ELF-1 (cell line): ENCODE measurements at places on chromosomes 6 and 20.

- DNase-seq, result no peak
These were observed 592 bp downstream of the CUTA start for GRCh38 chr6:33417128-33417902.

DNA sequence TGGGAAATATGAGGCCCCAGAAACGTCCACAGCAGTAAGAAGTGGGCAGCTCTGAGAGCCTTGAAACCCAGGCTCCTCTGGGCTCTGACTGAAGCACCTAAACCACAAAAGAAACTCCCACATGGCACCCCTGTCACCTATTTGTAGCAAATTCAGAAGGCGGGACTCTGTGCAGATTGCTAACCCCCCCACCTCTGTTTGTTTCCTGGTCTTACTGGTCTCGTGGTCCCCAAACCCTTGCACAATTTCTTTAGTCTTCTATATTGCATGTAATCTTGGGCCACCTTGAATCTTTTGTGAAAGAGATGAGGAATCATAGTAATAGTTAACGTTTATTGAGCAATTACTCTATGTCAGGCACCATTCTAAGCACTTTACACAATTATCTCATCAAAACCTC lies 154.3 kb downstream of the PREX1 start:
- DNase-seq, result no peak

DNA sequence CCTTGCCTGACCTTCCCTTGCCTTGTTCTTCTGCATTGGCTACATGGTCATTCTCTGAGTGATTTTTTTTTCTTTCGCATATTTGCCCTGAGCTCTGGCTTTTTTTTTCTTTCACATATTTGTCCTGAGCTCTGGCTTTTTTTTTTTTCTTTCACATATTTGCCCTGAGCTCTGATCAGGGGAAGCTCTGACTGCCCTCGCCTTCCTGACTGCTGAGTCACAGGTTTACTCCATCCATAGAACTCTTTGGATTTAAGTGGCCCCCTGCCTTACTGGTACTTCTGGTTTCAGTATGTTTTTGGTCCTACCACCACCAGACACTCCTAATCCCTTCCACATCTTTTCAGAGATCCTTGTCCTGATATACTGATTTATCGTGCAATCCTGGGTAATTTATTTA lies 201.1 kb downstream of the OGFRL1 start:
- DNase-seq, result peak; percentile 77

DNA sequence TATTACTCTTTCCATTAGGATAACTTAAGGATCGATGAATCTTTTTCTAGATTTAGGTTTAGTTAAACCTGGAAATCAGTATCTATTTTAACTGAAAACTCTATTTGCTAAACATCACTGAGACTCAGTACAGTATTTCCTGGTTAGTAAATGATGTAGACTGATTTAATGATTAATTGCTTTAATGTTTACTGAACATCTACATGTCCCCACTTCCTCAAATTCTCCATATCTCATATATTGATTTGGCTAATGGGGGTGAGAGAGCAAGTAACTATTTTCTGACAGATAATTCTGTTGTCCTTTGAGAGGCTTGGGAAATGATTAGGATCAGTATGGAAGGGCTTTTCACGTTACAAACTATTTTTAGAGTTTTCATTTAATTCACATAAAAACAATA lies 10.3 kb downstream of the MKKS start:
- no peak for DNase-seq

DNA sequence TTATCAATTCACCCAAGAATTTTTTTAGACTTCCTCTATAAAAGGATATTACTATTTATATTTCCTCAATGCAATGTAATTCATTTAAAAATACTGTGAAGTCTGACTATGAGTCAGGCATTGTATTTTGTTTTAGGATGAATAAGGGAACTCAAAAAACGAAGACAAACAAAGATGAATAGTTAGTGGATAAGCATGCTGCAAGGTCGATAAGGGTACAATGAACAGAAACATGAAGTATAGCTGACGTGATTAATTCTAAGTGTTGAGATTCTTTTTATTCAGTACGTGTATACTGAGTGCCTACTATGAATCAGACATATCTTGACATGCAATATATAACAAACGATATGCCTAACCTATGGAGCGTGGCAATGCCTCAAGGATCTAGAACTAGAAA lies 105.4 kb downstream of the PDE10A start:
- no peak for DNase-seq

DNA sequence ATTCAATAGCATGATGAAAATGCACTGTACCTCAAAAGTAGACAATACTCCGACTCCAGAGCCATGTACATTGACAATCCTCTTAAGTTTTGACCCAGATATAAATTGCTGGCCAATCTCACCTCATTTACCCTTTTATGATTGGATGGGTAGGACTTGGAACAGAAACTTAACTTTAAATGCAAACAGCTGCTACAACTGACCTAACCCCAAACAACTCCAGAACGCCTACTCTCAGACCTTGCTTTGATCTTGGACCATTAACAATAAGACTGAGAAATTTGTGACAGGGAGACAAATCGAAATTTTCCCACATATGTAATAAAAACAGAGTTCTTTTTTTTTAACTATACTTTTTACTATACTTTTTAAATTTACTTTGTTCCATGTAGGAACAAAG lies 200.5 kb upstream of the MCHR2 start:
- no peak for DNase-seq

DNA sequence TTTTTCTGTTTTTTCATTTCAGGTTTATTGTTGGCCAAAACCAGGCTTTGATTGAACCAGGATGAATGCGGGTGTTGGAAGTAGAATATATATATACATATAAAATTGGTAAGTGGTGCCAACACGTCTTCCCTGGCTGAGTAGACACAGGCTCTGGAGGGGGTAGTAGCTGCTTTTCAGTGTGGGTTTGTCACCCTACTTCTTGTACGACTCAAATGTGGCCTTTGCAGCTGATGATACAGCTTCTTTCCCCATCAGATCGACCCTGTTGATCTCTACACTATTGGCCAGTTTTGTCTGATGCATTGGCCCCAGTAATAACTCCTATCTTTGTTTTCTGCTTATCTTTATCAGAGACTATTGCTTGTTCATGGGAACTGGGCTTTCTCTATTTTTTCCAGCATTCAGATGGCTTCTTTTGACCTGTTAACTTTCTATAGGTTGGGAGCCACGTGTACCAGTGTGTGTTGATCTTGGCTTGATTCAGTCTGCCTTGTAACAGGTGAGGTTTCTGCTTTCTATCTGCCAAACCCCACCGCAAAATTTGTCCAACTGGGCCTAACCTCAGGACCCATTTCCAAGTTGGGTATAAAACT lies 2.7 kb upstream of the ZNFX1 start:
- no peak for DNase-seq

GRCh38 chr6:84422380-84422968 lies 195.0 kb upstream of the CEP162 start:
- DNase-seq, result peak; percentile 88

GRCh38 chr20:53070706-53071392 lies 98.7 kb downstream of the TSHZ2 start:
- DNase-seq, result no peak

DNA sequence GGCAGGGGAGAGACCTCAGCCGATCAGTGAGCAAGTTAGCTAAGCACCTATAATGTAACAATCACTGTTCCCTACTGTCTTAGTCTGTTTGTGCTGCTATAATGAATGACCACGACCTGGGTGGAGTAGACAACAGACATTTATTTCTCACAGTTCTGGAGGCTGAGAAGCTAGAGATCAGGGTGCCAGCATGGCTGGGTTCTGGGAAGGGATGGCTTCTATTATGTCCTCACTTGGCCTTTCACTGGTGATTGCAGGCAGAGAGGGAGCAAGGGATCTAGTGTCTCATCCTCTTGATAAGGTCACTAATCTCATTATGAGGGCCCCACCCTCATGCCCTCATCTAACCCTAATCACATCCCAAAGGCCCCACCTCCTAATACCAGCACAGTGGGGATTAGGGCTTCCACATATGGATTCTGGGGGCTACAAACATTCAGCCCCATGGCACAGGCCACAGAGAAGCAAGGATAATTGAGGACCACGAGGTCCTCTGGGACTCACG lies 162.5 kb downstream of the CD83 start:
- DNase-seq, result no peak

DNA sequence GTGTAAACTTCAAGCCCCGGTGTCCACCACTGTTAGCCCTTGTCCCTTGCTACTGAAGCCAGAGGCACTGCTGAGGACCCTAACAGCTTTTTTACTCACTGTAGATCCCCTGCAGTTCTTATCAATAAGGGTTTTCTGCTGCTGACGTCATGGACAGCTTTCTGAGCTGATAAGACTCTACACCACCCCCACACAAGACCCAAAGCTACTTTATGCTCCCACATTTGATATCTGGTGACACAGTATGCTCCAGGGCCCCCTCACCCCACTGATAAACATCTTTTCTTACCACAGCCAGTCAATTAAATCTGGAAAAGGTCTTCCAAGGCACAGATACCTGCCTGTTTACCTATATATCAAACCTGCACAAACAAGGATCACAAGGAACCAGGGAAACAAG lies 65.3 kb downstream of the NUS1 start:
- no peak for DNase-seq

GRCh38 chr6:82783587-82784236 lies 281.9 kb downstream of the UBE3D start:
- DNase-seq, result peak; percentile 19

GRCh38 chr6:162058281-162058875 lies 669.2 kb downstream of the PRKN start:
- peak; percentile 40 for DNase-seq

DNA sequence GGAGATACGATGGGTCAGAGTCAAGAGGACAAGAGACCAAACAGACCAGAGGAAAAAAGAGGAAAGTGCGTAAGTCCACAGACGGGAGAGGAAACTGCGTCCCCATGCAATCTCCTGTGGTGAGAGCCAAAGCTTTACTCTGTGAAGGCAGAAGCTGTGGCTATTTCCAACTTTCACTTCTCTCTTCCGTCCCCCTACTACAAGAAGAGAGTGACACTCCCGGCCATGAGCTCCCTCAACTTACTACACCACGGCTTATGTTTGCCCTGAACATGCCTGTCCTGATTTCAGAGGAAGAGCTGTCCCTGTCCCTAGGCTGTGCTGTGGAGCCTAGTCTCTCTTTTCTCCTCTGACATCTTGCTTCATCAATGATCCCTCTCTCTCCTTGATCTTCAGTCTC lies 11.5 kb upstream of the SSR1 start:
- DNase-seq, result no peak

- DNase-seq, result no peak
These were observed 32.1 kb downstream of the MYT1 start for GRCh38 chr20:64196309-64196708.

- no peak for DNase-seq
These were observed 14.0 kb upstream of the COL10A1 start for GRCh38 chr6:116139917-116140316.

DNA sequence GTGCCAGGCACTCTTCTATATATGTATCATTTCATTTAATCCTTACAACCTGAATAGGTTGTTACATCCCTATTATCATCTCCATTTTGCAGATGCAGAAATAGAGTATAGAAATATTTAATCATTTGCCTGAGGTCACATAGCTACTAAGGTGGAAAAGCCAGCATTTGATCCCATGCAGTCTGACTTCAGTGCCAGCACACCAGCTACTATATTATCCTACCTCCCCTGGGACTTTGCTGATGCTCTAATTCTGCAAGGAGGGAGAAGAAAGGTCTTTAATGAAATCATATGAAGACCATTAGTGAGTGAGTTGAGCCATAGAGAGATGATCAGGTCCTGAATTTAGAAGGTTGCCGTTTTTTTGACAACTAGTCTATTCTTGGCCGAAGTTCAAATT lies 53.7 kb downstream of the TOP1 start:
- no peak for DNase-seq

GRCh38 chr6:133895573-133896343 lies 6.8 kb downstream of the TCF21 start:
- peak; percentile 67 for DNase-seq

DNA sequence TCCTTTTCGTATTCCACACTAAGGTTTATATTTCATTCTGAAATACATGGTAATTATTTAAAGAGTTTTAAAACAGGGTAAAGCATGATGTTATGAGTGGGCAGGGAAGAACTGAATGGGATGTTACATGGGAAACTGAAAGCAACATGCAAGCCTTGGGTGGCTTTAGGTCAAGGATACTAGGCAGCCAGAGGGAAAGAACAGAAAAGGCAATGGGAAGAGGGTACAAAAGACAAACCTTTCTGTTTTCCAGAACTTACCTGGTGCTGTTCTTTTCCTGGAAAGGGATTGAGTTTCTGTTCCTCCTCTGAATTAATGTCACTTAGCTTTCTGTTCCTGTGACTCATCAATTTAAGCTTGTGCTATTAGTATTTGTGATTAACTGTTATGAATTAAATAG lies 71.2 kb upstream of the SMIM8 start:
- DNase-seq, result no peak

DNA sequence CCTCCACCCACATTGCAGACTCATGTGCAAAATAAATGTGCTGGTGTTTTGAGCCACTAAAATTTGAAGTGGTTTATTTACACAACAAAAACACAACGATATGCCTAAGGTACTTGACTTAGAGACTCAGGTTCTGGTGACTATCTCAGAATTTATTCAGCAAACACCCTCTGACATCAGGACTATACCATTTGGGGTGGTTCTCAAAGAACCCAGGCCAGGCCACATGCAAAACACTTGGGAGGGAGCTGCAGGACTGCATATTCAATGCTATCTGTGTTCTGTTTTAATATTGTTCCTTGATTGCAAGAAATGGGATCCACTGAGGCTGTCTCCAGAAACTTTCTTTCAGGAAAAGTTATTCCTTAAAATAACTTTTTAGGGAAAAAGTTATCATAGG lies 91.6 kb downstream of the LINC00237 start:
- no peak for DNase-seq

DNA sequence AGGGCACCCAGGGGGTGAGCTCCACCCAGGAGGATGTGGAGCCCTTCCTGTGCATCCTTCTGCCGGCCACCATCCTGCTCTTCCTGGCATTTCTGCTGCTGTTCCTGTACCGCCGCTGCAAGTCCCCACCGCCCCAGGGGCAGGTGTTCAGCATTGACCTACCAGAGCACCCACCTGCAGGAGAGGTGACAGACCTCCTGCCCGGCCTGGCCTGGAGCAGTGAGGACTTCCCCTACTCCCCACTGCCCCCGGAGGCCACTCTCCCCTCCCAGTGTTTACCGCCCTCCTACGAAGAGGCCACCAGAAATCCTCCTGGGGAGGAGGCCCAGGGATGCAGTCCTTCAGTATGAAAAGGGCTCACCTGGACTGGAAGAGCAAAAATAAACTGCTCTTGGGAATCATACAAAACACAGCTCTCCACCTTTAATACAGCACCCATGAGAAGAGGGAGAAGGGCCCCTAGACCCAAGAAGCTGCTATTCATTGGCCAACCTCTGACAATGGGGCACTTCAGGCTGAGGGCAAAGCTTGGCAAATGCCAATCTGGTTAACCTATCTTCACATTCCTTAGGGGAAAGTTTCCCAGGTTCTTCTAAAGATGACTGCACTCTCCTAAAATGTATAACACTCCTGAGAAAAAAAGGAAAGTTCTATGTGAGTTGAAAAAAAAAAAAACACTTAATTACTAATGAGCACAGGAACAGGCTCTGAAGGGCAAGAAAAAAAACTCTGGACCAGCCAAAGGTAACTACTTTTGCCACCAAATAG lies 5.0 kb downstream of the SMIM28 start:
- peak; percentile 68 for DNase-seq

- DNase-seq, result peak; percentile 21
These were observed 305.3 kb downstream of the CLIC5 start for GRCh38 chr6:45710304-45710821.

GRCh38 chr20:17732907-17733521 lies 33.2 kb downstream of the BANF2 start:
- DNase-seq, result no peak

- no peak for DNase-seq
These were observed 258.6 kb downstream of the FNDC1 start for GRCh38 chr6:159427771-159428170.

GRCh38 chr20:12061466-12061865 lies 143.8 kb downstream of the BTBD3 start:
- DNase-seq, result no peak
